ENCODE measurements at places on chromosomes 6 and 20.

DNA sequence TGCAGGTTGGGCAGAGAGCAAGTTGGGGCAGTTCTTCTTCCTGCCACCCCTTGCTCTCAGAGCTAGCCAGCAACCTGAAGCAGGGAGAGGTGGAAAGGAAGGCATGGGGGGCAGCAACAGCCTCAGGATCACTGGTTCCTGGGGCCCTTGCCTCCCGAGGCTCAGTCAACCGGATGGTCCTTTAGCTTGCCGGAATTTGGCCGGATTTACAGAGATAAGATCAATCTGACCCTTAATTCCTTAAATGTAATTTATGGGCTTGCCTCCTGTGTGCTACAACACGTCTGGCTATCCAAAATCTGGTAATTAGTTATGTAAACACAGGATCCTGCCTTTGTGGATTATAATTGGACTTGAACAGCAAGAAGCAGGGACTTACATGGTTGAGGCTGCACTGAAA is 19.5 kb upstream of the TCP11 start:
- peak; percentile 97 for DNase-seq

DNA sequence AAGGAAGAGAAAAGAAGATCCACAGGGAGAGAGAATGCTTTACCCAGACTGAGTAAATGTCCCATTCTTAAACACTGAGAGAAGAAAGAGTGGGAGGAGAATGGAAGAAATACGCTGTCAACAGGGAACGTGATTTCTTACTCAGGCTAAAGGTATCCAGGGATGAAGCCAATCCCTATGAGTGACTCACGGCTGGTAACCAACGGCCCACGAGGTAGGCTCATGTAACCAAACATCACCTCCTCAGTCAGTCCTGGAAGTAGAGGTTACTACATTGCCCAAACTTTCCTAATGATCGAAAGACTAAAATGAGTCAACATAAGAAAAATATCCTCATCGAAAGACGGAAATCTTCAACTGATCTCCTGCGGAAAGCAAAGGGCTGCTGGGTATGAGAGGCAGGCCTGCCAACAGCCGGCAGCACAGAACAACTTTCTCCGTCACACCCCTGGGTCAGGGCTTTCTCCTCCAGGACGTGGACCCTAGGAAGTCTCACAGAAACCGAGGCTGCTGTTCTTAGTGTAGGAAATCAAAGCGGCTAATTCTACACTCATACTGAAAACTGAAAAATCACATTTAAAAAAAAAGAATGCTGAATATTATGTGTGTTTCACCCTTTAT is 292.6 kb downstream of the GMDS start:
- no peak for DNase-seq

DNA sequence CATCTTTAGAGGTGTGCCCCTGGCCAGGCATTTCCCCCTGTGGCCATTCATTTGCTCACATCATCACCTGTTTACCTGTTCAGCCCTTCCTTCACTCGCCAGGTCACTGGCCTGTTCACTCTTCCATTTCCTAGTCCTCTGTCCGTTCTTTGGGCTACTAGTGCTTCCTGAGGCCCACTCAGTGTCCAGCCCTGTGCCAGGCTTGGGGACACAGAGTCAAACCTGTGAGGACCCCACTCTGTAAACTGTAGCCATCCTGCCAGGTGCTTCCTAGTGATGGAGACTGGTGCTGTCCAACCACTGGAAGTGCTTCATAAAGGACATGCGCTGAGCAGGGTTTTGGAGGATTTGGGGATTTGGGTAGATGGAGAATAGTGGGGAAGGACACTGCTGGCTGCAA is 3.5 kb downstream of the DLGAP4 start:
- no peak for DNase-seq

- DNase-seq, result no peak
Observed at GRCh38 chr6:53113742-53114141, 34.9 kb downstream of the GCM1 start.

- DNase-seq, result no peak
Observed at GRCh38 chr6:144661116-144661806, 376.1 kb downstream of the UTRN start.

DNA sequence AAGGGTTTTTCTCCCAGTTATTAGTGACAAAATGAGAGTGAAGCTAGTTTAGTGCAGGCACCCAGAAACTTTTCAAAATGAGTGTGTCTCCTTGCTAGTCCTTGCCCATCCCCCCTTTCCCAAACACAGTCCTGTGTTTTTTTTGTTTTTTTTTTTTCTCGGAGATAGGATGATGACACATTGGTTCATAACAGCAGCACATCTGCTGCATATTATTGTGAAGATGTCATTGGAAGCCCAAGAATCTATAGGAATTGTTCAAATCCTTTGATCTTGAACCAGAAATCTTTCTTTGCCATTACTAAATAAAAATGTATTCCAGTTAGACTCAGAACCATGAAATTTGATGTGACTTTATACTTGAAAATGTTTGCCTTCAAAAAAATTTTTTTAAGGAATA is 162.4 kb downstream of the FRK start:
- DNase-seq, result no peak

DNA sequence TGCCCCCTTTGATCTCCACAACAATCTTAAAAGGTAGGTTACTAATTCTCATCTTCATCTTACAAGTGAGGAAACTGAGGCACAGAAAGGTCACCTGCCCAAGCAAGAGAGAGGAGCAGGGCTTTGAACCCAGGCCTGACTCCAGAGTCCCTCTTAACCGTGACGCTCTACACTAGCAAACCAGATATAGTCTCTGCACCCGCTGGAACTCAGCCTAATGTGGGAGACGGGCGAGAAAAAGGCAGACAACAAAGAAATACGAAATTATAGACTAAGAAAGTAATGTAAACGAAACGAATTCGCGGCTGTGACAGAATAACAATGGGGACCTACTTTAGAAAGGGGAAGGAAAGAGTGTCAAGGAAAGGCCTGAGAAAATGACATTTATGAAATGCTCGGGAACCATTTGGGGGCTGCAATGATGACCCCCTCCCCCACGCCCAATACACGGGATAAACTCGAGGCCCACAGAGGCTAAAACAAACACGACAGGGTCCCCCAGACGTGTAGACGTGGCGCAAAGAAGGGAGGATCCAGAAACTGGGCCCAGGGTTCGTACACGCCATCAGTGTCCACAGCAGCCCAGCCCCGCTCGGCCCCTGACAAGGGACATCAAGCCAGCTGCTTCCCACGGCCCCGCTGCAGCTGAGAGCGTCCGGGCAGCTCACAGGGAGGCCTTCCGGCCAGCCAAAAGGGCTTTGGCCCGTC is 637 bp downstream of the TRPC4AP start:
- DNase-seq, result peak; percentile 38

- peak; percentile 53 for DNase-seq
Observed at GRCh38 chr20:50280851-50281655, 90.4 kb downstream of the CEBPB start.

GRCh38 chr6:125948455-125948854 is 8.1 kb upstream of the HINT3 start:
- no peak for DNase-seq

- peak; percentile 69 for DNase-seq
Observed at GRCh38 chr20:24277196-24277595, 192.2 kb upstream of the SYNDIG1 start.

DNA sequence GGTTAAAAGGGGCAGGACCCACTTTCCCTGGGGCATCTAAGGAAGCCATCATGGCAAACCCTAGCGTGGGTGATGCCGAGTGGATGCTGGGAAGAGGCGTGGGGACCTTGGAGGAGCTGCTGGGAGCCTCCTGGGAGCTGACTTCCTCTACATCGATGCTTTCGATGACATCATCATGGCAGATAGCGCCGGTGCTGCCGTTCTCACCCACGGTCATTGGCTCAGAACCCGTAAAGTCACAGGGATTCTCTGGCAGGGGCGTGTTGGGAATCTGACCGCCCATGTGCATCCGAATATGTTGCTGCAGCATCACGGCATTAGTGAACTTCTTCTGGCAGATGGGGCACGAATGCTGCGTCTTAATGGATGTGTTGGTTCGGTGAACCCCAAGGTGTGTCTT is 12.1 kb downstream of the SALL4 start:
- DNase-seq, result no peak

DNA sequence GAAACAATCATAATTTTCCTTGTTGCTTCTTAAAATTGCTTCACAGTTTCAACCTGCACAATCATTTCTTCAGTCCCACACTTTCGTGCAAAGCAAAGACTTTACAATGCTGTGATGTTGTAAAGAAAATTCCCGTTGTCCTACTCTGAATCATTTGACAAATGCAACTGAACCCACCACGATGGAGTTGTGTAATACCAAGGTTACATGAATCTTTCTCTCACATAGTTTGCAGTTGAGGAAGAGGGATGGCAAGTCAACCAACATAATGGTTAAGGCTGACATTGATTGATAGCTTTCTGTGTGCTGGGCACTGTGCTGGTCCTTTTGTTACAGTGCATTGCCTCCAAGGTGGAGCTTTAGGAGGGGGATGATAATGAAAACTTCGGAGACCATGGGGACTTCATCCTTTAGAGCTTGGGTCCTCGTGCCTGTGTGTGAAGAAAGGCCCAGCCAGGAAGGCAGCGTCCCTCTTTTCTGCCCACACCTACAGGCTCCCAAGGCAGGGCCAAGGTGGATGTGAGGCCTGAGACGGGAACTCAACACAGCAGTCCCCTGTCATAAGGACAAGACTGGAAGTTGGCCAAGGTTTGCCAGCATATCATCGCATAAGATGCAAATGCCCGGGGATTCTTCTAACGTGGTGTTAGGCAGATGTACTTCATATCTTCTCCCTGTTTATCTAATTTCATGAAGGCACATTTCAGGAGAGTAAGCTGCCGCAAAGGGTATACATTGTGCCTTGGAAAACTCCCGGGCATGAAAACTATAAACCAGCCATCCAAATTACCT is 96.9 kb downstream of the LY86 start:
- DNase-seq, result no peak

DNA sequence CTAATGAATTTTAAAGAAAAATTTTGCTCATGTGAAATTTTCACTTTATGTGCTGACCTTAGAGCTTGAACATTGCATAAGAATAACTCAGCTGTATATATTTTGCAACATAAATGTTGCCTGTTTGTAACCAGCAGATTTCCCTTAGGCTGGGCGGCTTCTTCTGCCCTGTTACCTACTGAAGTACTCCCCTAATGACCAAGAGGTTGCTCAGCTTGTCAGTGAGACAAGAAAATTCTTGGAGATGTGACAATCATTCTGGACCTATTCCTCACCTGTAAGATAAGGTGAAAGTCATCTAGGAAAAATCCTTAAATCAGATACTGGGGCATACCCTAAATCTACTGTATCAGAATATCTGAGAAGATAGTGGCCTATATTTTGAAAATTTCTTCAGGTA is 1061.7 kb downstream of the KIF16B start:
- no peak for DNase-seq

DNA sequence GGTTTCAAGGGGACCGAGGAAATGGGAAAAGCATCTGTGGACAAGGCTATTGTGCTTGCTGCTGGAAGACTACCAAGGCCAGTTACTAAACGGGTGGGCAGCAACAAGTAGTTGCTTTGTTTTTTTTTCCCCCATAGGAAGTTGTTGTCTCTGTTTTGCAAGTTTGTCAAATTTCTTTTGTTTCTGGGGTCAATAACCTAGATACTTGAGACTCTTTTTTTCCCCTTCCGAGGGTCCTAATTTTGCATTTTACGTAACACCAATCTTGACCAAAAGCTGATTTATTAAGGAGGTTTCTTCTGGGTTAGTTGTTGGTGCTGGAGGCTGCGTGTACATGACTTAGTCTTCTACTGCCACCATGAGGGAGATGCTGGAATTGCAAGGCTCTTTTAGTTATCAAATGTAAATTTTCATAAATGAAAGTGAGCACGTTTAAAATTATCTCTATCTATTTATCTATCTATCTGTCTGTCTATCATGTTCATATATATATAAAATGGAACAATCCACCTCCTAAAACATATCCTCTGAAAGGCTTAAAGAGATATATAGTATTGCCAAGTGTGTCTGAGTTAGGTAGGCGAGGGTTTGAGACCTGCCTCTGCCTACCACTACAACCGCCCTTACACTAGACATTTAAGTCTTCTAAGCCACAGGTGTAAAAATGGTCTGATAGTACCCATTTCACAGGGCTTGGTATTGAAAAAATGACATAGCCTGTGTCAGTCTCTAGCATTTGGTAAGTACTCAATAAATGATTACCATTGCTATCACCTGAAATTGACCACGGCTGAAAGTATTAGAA is 60.2 kb downstream of the GCLC start:
- DNase-seq, result peak; percentile 84

GRCh38 chr6:150420926-150421325 is 52.1 kb downstream of the IYD start:
- no peak for DNase-seq

- peak; percentile 74 for DNase-seq
Observed at GRCh38 chr6:166313255-166314070, 5.3 kb upstream of the PRR18 start.

DNA sequence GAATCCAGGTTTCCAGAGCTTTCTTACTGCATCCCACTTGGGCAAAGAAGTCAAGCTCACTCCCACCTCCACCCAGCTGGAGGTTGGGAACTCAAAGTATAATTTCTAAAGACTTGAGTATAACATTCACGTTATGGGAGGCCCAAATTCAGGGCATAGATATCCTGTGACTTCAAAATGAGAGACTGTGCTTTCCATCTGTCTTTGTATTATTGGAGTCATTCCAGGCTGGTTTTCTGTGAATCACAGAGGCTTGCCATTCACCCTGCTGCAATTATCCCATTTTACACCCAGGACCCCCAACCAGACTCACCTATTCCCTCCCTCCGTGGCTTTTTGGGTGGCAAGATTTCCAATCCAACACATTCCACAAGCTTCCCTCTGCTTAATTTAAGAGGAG is 19.3 kb upstream of the SRC start:
- DNase-seq, result no peak

DNA sequence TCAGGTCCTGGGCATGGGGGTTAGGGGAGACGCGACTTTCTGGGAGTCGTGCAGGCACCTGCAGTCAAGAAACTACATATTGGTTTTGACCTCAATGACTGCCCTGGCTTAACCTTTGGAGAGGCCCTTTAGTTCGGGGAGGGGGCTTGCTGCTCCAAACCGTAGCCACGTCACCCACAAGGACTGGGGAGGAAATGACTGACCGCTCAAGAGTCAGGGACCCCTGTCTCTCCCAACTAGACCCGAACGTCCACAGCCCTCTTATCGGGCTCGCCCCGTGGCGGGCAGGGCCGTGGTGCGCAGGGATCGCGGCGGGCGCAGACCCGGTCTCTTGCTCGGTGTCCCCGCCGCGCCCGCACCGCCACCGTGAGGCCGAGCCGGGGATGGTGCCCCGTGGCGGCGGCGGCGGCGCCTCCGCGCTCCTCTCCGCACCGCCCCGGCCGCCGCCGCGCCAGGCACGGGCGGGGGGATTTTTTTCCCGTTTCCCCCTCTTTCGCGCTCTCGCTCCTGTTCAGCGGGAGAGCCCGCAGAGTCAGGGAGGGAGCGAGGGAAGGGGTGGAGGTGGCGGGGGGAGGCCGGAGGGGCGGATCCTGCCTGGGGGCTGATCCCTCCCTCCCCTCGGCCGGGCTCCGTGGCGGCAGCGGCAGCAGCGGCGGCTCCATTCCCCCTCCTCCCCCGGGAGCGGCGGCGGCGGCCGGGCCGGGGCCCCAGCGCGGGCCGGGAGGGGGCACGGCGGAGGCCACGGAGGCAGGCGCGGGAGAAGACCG is at the start of gene BRPF3:
BRPF3 (plus strand) TSS at position 632 of the 767 bp plus-strand sequence. CDS start 3,579 bp downstream, outside the sequence.
- peak; percentile 89 for DNase-seq

All from NCI-H82 (cell line).